Activated T-cell treated with anti-CD3 and anti-CD28 coated beads, Interleukin-2, amount 50 U/mL, for 72 hours (primary cell): ENCODE measurements at places on chromosomes 6 and 20. TPM values are rescaled to one million over a fixed set of nuclear protein-coding genes. Genes with fewer than 3 reads are reported as not detected.

- no peak for DNase-seq
- no peak overlapping the region for H3K27ac ChIP-seq
- H3K4me3 ChIP-seq, result no peak overlapping the region
Measured at GRCh38 chr6:168464546-168464945, 23.6 kb downstream of the SMOC2 start.

Gene COX4I2
- total RNA-seq, result not detected

DNA sequence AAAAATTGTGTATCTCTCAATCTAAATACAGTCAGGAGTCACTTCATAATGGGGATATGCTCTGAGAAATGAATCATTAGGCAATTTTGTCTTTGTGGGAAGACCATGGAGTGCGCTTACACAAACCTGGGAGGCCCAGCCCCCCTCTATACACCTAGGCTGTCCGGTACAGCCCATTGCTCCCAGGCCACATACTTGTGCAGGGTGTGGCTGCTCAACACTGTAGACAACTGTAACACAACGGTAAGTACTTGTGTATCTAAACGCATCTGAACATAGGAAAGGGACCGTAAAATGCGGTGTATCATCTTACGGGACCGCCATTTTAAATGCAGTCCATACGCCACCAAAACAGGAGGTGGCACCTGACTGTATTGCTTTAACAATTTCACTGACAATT is 58.0 kb upstream of the FRMD1 start:
- no peak overlapping the region for H3K4me3 ChIP-seq
- no peaks in the 10 kb centered on the region for H3K36me3 ChIP-seq
- no peak for DNase-seq
- no peaks in the 10 kb centered on the region for H3K4me1 ChIP-seq
- H3K27ac ChIP-seq, result no peak overlapping the region
- H3K27me3 ChIP-seq, result peaks cover 6% of the 10 kb centered on the region

GRCh38 chr6:43052842-43053544 is 658 bp downstream of the CUL7 start:
- H3K36me3 ChIP-seq, result peaks cover 4% of the 10 kb centered on the region
- DNase-seq, result peak; percentile 35
- H3K27ac ChIP-seq, result peak overlapping the region; percentile 88
- peaks cover 55% of the 10 kb centered on the region for H3K4me1 ChIP-seq
- peak overlapping the region; percentile 96 for H3K4me3 ChIP-seq

GRCh38 chr6:126937426-126937825 is 181.0 kb upstream of the RSPO3 start:
- no peak overlapping the region for H3K4me3 ChIP-seq
- H3K27me3 ChIP-seq, result no peaks in the 10 kb centered on the region
- no peaks in the 10 kb centered on the region for H3K36me3 ChIP-seq
- no peak overlapping the region for H3K27ac ChIP-seq
- DNase-seq, result no peak
- no peaks in the 10 kb centered on the region for H3K4me1 ChIP-seq

DNA sequence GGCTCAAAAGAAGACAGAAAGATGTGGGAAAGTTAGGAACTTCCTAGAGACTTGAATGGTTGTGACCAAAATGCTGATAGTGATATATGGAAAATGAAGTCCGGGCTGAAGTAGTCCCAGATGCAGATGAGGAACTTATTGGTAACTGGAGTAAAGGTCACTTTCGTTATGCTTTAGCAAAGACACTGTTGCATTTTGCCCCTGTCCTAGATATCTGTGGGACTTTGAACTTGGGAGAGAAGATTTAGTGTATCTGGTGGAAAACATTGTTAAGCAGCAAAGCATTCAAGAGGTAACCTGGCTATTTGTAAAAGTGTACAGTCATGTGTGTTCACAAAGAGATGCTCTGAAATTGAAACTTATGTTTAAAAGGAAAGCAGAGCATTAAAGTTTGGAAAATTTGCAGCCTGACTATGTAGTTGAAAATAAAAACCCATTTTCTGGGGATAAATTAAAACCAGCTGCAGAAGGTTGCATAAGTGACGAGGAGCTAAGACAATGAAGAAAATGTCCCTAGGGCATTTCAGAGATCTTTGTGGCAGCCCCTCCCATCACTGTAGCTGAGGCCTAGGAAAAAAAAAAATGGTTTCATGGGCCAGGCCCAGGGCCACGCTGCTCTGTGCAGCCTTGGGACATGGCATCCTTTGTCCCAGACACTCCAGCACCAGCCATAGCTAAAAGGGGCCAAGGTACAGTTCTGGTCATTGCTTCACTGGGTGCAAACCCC is 1692.2 kb downstream of the HACE1 start:
- no peaks in the 10 kb centered on the region for H3K36me3 ChIP-seq
- no peaks in the 10 kb centered on the region for H3K27me3 ChIP-seq
- no peak for DNase-seq
- no peak overlapping the region for H3K4me3 ChIP-seq
- H3K27ac ChIP-seq, result no peak overlapping the region

DNA sequence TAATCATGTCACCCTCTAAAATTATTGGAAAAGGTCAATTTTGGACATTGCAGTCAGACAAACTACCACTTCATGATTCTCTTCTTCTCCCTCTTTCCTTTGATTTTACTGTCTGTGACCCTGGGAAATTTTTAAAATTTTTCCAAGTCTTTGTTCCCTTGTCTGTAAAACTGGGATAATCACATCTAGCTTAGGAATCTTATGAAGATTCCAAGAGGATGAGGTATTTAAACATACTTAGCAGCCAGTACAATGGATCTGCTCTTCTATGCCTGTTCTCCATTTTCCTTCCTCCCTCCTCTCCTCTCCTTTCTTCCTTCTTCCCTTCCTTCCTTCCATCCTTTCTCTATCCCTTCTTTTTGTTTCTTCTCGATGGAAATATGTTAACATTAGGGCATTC is 651.6 kb upstream of the MARCKS start:
- H3K36me3 ChIP-seq, result no peaks in the 10 kb centered on the region
- no peak for DNase-seq
- H3K27me3 ChIP-seq, result no peaks in the 10 kb centered on the region
- no peak overlapping the region for H3K27ac ChIP-seq

Gene SLC39A7
- total RNA-seq, result 56.1 TPM

DNA sequence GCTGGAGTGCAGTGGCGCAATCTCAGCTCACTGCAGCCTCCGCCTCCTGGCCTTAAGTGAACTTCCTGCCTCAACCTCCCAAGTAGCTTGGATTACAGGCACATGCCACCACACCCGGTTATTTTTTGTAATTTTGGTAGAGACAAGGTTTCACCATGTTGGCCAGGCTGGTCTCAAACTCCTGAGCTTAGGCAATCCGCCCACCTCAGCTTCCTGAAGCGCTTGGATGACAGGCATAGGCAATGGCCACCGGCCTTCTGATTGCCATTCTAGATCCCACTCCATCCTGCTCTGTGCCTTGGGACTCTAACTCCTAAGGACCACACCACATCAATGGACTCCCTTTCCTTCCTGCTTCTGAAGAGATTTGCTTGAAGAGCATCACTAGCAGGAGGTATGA is 60.6 kb downstream of the SEL1L2 start:
- H3K36me3 ChIP-seq, result no peaks in the 10 kb centered on the region
- H3K4me1 ChIP-seq, result no peaks in the 10 kb centered on the region
- H3K4me3 ChIP-seq, result no peak overlapping the region
- H3K27ac ChIP-seq, result no peak overlapping the region
- no peaks in the 10 kb centered on the region for H3K27me3 ChIP-seq
